ENCODE measurements at places on chromosomes 7 and 10. TPM values are rescaled to one million over a fixed set of nuclear protein-coding genes. Genes with fewer than 3 reads are reported as not detected.

DNA sequence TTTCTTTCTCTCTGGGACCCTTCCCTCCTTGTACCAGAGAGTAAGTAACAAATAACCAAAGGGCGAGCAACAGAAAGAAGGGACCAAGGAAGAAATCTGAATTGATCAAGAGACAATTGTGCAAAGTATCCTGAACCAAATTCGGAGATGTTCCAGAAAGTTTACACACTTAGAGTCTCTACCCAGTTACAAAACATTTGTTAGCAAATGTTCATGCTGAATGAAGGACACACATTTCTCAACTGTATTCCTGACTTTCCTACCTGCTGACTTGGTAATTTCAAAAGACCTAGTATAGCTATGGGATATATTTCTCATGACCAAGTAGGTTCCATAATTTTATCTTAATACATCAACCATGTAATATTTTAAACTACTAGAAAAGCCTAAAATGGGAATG is 37.4 kb downstream of the LYZL1 start:
- DNase-seq: no peak

DNA sequence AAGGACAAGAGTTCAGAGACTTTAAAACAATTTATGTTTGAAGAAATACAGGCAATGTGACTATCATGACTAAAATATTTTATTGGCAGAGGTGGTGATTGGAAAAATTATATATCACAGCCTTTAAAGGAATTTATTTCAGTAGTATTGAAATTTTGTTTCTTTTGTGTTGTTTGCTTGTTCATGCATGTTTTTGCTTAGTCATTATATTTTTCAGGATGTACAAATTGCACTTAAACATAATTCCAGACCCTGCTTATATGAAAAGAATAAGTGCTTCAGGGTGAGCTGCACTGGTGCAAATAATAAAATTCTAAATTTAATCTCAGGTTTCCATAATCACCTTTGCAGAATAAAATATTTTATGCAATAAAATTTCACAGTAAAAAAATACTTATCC is 283.3 kb downstream of the PPP1R3A start:
- DNase-seq: no peak

DNA sequence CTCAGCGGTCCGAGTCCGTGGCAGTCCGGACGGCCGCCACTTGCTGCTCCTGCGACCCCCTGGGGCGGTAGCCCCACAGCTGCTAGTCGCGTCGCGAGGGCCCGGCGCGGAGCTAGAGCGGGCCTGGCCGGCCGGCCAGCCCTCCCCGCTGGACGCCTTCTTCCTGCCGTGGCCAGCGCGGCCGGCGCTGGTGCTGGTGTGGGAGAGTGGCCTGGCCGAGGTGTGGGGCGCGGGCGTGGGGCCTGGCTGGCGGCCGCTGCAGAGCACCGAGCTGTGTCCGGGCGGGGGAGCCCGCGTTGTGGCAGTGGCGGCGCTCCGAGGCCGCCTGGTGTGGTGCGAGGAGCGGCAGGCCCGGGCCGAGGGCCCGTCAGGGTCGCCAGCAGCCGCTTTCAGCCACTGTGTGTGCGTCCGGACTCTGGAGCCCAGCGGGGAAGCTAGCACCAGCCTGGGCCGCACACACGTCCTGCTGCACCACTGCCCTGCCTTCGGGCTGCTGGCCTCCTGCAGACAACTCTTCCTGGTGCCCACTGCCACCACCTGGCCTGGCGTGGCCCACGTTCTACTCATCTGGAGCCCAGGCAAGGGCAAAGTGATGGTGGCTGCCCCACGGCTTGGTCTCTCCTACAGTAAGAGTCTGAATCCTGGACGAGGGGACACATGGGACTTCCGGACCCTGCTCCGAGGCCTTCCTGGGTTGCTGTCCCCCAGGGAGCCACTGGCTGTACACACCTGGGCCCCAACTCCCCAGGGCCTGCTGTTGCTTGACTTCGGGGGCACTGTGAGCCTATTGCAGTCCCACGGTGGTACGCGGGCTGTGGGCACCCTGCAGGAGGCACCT is 631 bp downstream of the HPS6 start:
- peak; percentile 70 for DNase-seq

Gene LIPN
- polyA plus RNA-seq: not detected

All from psoas muscle (tissue), 8 donors.